Stimulated activated CD8-positive, alpha-beta memory T cell treated with anti-CD3 and anti-CD28 coated beads, Interleukin-7, amount 100 ng/mL, for 1 hour (primary cell): ENCODE measurements at places on chromosomes 2 and 18.

DNA sequence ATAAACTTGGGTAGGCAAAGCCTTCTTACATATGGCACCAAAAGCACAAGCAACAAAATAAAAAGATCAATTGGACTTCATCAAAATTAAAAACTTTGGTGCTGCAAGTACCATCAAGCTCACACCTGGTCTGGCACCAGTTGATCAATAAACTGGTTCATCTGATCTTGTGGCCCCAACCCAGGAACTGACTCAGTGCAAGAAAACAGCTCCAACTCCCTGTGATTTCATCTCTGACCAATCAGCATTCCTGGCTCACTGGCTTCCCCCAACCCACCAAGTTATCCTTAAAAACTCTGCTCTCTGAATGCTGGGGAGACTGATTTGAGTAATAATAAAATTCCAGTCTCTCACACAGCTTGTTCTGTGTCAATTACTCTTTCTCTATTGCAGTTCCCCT lies 8.4 kb downstream of the EPG5 start:
- no peak for DNase-seq

- no peak for DNase-seq
These were observed 1.3 kb upstream of the PDK1 start for GRCh38 chr2:172554352-172555271.

DNA sequence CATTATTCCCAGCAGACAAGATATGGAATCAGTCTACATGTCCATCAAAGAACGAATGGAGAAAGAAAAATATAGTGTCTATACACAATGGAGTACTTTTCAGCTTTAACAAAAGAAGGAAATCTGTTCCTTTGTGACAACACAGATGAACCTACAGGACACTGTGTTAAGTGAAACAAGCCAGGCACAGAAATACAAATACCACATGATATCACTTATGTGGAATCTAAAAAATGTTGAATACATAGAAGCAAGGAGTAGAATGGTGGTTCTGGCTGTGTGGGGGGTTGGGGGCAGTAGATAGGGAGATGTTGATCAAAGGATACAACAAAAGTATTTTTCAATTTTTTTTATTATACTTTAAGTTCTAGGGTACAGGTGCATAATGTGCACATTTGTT lies 347.7 kb upstream of the MAP2 start:
- DNase-seq = no peak

GRCh38 chr2:187854801-187855200 lies 300.6 kb upstream of the TFPI start:
- no peak for DNase-seq

DNA sequence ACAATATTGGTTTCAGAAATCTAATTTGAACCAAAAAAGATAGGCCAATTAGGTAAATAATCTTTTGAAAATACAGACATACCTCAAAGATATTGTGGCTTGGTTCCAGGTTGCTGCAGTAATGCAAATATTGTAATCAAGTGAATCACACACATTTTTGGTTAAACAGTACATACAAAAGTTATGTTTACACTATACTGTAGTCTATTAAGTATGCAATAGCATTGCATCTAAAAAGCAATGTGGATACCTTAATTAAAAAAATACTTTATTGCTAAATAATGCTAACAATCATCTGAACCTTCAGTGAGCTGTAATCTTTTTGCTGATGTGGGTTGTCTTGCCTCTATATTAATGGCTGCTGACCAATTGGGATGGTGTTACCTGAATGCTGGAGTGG lies 67.3 kb downstream of the KYNU start:
- no peak for DNase-seq

- no peak for DNase-seq
These were observed 260.0 kb downstream of the NAPG start for GRCh38 chr18:10785798-10786197.

GRCh38 chr2:150212722-150213171 lies 274.7 kb downstream of the RND3 start:
- DNase-seq = no peak

DNA sequence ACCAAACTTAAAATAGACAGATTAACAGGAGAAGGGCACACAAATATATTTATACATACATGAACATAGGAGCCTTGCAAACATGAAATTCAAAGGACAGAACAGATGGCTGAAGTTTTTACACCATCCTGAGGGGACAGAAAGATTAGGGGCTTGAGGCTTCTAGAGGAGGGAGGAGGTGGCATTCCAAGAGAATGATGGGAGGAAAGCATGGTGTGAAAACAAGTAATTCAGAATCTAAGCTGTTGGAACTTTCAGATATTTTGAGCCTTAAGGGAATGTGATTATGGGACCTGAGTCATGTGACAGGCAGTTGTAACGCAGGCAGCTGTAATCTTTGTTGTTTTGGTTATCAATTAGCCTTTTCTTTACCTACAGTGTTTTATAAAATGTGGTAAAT lies 225.2 kb upstream of the SPOPL start:
- no peak for DNase-seq

DNA sequence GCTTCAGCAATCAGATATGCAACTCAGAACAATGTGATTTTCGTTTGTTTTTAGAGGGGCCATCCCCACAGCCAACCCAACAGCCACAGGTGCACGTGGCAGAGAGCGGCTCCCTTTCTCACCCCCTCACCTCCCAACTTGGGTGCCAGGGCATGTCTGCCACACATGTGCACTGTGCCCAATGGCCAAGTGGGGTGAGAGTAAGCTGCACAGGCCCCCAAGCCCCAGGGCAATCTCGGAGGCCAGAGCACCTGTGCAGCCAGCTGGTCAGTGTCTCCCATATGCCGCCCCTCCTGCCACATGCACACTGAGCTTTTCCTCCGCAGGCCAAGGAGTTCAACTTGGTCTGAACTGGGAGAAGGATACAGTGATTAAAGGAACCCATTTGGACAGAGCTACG lies 1130.2 kb downstream of the DSC3 start:
- no peak for DNase-seq

DNA sequence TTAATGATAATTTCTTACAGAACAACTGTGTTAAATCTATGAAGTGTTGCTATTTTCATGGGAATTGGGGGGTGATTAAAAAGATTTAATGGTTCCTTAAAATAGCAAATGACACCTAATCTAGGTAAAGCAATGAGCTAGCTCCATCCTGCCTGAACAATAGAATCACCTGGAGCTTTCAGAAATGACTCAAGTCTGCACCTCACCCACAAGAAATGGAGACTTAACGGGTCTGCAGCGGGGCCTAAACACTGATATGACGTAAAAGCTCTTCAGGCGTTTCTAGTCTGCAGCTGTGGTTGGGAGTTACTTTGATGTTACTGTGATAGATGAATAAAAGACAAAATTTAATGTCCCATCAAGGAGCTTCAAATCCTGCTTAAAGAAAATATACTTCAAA lies 328.2 kb downstream of the RND3 start:
- DNase-seq = no peak

- DNase-seq = no peak
These were observed 122.7 kb upstream of the GLI2 start for GRCh38 chr2:120612931-120613330.

GRCh38 chr2:226080334-226080733 lies 680.8 kb downstream of the NYAP2 start:
- DNase-seq = no peak

DNA sequence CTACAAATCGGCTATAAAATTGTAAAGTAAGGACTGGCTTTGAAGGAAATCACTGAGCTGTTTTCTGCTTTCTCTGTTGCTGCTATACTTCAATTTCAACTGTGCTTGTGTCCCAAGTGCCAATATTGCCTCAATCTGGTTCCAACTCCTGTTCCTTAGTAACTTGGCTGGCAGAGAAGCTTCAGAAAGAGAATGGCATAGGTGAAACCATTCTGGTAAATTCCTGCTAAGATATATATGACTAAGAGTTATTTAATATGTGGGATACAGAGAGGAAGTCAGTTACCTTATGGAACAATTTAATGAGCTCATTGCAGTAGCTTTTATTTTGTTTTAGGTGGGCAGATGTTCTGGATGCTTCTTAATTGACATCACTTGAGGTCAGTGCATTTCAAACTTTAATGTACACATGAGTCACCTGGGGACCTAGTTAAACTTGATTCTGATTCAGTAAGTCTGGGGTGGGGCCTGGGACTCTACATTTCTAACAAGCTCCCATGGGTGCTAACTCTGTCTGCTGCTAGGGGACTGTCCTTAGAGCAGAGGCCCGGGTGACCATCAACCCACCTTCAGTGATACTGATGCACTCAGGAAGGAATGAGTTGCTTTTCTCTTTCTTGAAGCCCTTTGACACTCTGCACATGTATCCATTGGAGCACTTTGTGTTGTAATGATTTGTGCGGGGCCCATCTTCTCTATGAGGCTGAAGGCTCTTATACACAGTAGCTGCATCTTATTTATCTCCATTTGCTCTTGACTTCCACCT lies 47.6 kb downstream of the LIPG start:
- no peak for DNase-seq

- DNase-seq = no peak
These were observed 294.7 kb downstream of the FBXO15 start for GRCh38 chr18:73852789-73853549.

DNA sequence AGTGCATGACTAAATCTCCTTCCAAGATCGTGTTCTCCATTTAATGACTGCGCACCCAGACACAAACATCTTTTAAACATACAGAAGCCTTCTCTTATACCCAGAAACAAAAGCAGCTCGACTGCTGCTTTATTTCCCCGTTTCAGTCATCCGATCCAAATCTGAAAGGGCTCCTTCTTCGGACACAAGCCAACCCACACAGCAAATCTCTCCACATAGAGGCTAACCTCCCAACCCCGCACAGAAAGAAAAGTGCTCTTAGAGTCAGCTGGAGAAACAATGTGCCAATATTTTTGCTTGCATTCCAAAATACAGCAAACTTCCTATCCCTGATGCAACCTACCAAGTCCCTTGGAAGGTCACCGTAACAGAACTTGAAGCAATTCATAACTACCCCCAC lies 29.1 kb downstream of the GAREM1 start:
- DNase-seq = no peak

GRCh38 chr2:73334045-73334444 lies 40.7 kb upstream of the EGR4 start:
- no peak for DNase-seq

- no peak for DNase-seq
These were observed 79.2 kb downstream of the LAMA1 start for GRCh38 chr18:7038330-7038851.

DNA sequence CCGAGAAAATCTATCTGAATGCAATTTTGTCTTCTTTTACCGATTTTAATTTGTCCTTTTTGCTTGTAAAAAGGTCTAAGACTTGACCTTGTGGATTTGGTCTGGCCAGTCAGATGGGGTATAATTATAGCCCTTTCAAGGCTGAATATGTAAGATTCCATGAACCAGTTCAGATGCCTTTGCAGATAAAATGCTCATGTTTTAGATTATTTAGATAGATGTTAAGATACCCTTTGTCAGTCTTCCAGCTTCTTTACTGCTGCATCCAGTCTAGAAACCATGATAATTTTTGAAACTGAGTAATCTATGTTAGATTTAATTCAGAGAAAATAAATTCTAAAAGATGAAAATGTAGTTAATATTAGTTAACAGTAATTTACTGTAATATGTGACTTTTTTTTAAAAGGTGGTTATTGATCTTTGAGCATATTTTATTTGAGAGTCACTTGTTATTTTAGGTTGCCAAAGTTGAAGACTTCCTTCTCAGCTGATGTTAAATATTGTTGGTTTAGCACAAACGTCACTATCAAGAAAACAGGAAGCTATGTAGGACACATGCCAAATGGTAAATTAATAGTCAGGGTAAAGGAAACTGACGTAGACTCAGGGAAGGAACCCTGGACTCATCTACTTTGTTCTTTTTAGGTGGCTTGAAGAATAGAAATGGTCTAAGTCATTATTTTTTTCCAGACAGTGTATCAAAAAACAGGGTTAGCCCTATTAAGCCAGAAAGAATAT lies 29.8 kb downstream of the BABAM2 start:
- no peak for DNase-seq
